ENCODE measurements at places on chromosomes 2 and 18.

DNA sequence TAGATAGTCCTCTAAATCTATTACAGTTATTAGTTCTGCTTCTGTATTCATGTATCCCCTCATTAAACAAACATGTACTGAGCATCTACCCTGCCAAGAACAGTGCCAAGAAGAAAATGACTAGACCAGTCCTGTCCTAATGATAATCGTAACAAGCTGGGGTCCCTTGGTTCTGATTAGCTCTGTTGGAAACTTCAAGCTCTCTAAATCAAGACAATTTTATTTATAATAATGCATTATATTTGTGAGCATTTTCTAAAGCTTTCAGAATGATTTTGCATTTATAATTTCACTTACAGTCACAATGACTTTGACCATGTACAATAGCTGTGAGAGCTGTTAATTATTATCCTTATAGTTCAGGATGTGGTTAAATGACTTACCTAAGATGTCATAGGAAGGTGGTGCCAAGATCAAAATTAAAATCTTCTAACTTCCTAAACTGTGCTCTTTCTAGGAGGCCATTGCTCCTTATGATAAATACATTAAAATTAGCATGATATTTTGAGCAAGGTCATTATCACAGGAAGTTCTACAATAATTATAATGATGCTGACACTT lies 336.5 kb upstream of the SLC39A10 start:
- no peak for DNase-seq

GRCh38 chr18:22765896-22766295 lies 167.2 kb upstream of the RBBP8 start:
- DNase-seq = no peak

DNA sequence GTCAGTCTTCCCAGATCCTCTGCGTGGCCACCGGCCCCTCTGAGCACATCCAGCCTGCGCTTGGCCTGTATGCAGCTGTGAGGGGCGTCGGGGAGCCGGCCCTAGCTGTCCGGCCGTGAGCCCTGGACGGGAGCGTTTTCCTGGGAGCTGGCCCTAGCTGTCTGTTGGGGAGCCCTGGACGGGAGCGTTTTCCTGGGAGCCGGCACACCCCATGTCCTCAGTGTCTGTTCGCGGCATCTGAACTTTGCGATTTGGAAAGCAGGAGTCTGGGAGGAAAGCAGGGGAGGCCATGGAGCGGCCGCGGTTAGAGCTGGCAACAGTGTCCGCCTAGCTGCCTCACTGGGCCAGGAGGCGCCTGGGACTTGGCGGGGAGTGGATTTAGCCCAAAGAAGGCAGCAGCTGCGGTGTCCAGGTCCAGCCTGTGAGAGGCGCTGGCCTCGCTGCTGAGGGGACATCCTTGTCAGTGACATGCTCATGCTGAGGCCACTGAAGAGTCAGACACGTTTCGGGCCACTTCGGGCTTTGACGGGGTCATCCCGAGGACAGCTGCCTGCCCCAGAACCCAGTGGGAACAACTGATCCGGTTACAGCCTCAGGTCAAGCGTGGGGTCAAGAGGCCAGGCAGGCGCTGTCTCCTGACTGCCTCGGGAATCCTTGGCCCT lies 75.8 kb downstream of the KCNG2 start:
- DNase-seq = peak; percentile 69

DNA sequence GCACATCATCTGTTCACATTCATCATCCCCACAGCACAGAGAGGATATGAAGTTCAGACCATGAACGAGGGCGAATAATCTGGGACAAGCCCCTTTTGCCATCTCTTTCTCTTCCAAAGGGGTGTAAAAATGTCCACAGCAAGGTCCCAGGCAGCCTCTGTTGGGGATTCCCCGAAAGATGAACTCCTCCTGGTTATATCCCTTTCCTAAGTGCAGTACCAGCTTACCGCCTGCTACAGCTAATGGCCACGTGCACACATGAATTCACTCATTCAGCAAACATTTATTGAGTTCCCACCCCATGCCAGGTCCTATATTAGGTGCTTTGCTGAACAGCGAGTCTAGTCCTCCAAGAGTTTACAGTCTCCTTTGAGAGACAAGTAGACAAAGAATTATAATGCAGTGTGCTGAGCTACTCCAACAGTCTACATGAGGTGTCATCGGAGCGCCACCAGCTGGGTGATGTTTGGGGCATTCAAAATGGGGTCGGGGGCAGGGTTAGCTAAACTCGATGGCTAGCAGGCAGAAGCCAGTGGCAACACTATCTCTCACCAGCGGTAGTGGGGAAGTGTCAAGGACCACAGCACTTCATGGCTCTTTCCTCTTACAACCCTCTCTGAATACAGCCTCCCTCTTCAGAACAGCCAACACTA lies 228.9 kb downstream of the TMEM163 start:
- no peak for DNase-seq

DNA sequence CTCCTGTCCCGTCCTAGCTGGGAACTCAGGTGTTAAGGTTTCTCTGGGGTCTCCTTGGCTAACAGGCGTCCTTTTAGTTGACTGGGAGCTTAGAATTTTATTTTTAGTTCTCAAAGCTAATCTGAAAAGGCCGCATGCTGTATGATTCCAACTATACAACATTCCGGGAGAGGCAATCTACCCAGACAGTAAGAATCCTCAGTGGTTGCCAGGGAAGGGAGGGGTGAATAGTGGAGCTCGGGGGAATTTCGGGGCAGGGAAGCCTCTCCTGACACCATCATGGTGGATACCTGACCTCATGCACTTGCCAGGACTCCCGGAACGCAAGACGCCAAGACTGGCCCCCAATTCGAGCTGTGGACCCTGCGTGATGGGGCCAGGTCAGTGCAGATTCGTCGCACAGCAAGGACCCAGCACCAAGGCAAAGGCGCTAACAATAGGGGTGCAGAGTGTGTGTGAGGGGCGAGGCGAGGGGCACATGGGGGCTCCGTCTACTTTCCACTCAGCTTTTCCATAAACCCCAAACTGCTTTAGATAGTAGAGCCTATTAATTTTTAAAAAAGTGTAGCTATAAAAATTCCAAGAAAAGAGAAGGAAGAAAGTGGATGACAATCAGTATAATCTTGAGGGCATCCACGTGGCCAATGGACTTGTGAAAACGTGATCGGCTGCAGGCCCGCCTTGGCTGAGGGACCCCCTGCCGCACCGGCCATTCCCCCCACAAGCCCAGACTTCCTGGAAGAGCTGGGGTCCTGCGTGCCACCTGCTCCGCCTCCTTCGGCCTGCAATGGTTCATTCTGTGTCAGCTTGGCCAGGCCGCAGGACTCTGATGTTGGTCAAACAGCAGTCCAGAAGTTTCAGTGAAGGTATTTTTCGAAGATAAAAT lies 17.3 kb downstream of the PDCD1 start:
- DNase-seq = peak; percentile 73

DNA sequence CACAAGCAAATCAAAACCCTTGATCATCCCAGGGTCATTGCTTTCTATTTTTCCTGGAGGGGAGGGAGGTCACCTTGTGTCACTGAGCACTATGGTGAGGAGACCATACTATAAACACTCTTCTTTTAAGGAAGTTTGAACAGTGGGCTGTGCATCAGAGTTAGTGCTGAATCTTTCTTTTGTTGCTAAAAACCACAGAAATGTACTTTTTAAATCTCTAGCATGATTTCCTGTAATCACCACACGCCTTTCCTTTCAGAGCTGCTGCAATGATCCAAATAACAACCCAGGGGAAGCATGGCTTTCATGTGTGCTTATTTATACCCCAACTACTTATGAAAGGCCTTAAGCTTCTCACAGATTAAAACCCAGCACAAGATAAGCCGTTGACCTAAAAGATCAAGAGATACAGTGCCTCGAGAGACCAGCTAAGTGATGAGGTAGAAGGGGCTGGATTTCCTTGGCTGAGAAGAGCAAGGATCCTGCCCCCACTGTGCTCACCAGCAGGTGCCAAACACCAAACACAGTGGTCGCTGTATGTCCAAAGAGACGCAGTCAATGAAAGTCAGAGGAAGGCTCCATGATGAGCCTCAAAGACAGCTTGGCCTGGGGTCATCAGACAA lies 34.7 kb downstream of the TRABD2A start:
- DNase-seq = peak; percentile 17

GRCh38 chr2:44531289-44531688 lies 169.5 kb downstream of the CAMKMT start:
- DNase-seq = no peak

DNA sequence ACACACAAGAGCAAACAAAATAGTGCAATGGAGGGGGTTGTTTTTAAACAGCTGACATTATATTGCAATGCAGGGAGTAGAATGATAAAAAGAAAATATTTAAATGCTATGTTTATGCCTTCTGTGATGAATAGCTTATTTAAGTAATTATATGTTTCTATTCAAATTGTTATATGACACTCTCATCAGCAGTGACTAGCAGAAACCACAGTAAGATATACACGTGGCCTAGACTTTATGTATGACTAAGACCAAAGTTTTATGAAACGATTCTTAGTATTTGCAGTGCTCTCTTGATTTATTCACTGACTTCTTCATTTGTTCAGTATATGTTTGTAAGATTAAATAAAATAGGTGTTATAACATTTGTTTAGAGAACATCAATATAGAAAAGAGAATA lies 26.1 kb upstream of the C1D start:
- no peak for DNase-seq

GRCh38 chr2:64906853-64907536 lies 82.2 kb upstream of the SLC1A4 start:
- no peak for DNase-seq

DNA sequence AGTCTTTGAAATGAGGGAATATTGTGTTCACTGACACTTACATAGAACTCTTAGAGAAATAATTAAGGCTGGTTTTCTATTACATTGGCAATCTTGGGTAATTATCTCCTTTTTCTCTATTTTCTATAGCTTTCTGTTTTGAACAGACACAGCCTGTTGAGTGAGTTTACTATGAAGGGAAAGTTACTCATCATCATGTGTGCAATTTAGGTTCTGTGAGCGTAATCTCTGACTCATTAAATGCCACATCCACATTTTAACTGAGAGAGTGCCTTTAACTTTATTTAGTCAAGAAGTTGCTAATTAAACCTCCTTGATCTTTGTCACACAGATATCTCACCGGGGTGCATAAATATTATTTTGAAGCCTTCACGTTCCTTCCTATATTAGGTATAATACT lies 174.0 kb upstream of the SLC8A1 start:
- DNase-seq = no peak

DNA sequence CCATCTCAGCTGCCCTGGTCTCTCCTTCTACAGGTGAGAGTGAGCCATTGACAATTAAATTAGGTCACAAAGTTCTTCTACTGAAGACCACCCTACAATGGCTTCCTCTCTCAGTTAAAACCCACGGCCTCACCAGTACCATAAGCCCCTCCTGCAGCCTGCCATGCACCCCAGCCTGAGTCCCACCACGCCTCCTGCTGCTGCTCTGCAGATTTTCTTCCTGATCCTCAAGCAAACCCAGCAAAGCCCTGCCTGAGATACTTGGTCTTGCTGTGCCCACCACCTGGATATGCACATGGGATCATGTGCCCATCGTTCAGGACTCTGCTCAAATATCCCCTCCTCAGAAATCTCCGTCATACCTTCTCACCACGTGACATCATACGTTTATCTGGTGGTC lies 696.6 kb downstream of the RNF144A start:
- DNase-seq = no peak

DNA sequence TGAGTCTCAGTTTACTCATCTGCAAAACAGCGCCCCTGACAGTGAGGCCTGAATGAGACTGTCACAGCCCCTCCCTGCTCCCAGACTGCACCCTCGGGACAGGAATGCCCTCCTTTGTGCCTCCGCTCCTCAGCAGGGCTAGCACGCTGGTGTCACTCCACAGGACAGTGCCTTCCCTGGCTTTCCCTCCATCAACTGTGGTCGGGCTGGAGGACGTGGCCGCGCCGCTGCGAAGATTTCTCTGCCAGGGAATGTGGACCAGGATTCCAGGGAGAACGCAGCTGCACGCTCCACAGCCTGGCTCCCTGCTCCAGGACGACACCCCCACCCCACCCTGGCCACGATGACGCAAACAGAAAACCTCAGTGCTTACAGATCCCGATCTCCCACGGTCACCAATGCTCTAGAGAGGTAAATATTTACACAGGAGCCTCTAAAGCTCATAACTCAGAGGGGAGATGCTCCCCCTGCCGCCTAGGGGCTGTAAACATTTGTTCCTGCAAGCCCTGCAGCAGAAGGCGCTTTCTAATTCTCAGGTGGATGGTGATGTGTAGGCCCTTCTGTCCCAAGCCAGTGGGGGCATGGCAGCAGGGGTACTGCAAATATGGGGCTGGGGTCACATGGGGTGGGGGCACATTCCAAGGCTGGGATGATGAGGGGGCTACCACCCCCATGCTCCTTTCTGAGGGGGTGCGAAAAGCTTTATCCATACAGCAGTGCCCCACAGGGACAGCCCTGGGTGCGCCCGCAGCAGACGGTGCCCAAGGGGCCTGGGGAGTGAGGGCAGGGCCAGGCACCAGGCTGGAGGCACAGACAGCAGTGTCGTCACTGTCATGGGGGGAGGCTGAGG lies 12.4 kb downstream of the HS6ST1 start:
- DNase-seq = no peak

DNA sequence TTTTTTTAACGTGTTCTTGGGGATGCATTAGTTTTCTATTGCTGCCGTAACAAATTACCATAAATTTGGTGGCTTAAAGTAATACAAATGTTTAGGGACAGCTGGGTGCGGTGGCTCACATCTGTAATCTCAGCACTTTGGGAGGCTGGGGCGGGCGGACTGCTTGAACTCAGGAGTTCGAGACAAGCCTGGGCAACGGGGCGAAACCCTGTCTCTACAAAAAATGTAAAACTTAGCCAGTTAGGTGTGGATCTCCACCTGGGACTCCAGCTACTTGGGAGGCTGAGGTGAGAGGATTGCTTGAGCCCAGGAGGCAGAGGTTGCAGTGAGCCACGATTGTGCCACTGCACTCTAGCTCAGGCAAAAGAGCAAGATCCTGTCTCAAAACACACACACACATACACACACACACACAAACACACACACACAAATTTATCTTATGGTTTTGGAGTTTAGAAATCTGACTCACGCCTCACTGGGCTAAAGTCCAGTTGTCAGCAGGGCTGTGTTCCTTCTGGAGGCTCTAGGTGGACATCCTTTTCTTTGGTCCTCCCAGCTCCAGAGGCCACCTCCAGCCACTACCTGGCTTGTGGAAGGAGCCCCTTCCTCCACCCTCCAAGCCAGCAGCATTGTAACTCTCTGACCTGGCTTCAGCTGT lies 76.1 kb downstream of the SEPTIN10 start:
- DNase-seq = peak; percentile 49

- DNase-seq = no peak
These were observed 126.7 kb downstream of the BCL2 start for GRCh38 chr18:63192885-63193349.

DNA sequence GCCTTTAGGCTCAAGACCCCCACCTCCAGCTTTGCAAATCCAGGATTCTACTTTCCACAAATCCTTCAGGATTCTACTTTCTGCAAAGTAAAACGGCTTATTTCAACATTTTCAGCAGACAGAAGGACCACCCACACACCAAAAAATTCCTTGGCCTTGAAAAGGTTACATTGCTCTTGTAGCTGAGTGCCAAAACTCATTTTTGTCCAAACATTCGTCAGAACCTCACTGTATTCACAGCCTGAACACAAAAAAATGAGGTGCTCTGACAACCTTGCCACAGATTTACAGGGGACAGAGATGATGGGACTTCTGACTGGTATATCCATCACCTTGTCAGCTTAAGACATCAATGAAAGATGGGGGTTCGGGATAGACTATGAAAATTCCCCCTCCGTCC lies 63.0 kb upstream of the COX7A2L start:
- DNase-seq = no peak

GRCh38 chr2:173401716-173402326 lies 47.1 kb downstream of the CDCA7 start:
- DNase-seq = no peak

GRCh38 chr2:139457873-139458272 lies 677.7 kb upstream of the NXPH2 start:
- no peak for DNase-seq

- DNase-seq = no peak
These were observed 25.2 kb upstream of the FAM117B start for GRCh38 chr2:202609381-202610145.

All from coronary artery (tissue), 2 donors.